ENCODE measurements at places on chromosomes 4 and X.

GRCh38 chr4:107856901-107857300, 32.2 kb downstream of the SGMS2 start:
- no peak for DNase-seq

DNA sequence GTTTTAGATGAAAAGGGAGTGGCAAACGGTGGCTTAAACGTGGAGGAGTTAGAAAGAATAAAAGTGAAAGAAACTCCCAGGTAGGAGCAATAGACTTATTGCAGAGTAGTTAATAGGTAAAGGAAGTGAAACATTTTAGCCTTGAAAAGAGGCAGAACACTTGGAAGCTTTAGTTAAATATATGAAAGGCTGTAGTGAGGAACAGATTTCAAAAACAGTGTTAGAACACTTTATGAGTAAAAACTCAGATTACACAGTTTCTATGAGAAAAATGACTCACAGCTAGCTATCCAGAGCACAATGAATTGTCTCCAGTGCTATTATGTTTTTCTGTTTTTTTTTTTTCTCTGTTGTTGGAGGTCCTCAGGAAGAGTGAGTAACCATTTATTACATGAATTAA, 45.8 kb downstream of the TACR3 start:
- no peak for DNase-seq

DNA sequence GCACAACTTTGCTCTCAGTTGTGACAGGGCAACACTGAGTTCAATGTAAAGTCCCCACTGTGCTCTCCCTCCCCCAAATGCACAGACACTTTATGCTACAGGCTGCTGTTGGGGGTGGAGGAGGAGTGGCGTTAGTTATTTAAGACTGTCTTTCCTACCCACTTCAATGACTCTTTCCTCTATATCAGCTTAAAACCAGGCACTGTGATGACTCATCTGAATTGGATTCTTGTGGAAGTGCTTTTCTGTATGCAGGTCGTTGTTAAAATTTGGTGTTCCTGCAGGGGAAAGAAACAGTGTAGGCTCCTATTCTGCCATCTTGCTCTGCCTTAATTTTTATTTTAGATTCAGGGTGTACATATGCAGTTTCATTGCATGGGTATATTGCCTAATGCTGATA, 1157.2 kb upstream of the ADGRL3 start:
- DNase-seq = no peak

- no peak for DNase-seq
Measured at GRCh38 chr4:160370046-160370445, 1267.2 kb downstream of the RAPGEF2 start.

GRCh38 chrX:113759422-113759821, 824.5 kb upstream of the HTR2C start:
- no peak for DNase-seq

DNA sequence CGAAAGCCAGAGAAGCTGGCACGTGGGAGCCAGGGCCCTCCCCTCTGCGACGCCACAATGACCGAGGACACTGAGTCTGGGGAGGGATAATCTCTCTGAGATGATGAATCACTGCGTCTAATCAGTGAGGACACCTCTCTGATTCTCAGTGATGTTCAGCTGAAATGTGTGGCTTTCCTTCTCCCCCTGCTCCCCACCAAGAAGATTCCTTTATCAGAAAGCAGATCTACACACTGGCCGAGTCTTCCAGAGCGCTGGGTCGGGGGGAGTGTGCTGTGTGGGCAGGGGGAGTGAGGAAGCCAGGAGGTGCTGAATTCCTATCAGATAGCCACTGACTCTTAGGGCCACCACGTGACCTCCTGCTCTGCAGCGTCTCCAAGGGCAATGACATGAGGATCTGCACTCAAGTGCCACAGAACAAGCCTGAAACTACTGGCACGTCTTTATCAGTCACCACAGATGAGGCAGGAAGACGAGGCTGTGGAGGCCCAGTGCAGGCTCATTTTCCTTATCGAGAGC, 89.2 kb downstream of the GATB start:
- DNase-seq = no peak

GRCh38 chr4:184111233-184111832, 106.3 kb downstream of the ENPP6 start:
- DNase-seq = no peak

GRCh38 chr4:168664242-168664891, 167.5 kb downstream of the PALLD start:
- no peak for DNase-seq

- no peak for DNase-seq
Measured at GRCh38 chr4:8912089-8912455, 40.4 kb upstream of the HMX1 start.

All from HepG2 (cell line).